ENCODE measurements at places on chromosomes 16 and 17. TPM values are rescaled to one million over a fixed set of nuclear protein-coding genes. Genes with fewer than 3 reads are reported as not detected.

Gene ARHGDIG
- total RNA-seq = 0.09 TPM

Gene SAT2
- total RNA-seq = 31.9 TPM

Gene EME2
- total RNA-seq = 6.1 TPM

Gene TMC7
- total RNA-seq = 0.14 TPM

Gene MATCAP1
- 5.2 TPM for total RNA-seq

Gene TVP23C
- 8.4 TPM for total RNA-seq

Gene TRPV3
- total RNA-seq = 0.38 TPM

Gene OR1A1
- not detected for total RNA-seq

Gene GNAO1
- 0.24 TPM for total RNA-seq

Gene KRTAP4-6
- total RNA-seq = not detected

- no peak for DNase-seq
Observed at GRCh38 chr16:12362482-12363458, 386.2 kb downstream of the SNX29 start.

DNA sequence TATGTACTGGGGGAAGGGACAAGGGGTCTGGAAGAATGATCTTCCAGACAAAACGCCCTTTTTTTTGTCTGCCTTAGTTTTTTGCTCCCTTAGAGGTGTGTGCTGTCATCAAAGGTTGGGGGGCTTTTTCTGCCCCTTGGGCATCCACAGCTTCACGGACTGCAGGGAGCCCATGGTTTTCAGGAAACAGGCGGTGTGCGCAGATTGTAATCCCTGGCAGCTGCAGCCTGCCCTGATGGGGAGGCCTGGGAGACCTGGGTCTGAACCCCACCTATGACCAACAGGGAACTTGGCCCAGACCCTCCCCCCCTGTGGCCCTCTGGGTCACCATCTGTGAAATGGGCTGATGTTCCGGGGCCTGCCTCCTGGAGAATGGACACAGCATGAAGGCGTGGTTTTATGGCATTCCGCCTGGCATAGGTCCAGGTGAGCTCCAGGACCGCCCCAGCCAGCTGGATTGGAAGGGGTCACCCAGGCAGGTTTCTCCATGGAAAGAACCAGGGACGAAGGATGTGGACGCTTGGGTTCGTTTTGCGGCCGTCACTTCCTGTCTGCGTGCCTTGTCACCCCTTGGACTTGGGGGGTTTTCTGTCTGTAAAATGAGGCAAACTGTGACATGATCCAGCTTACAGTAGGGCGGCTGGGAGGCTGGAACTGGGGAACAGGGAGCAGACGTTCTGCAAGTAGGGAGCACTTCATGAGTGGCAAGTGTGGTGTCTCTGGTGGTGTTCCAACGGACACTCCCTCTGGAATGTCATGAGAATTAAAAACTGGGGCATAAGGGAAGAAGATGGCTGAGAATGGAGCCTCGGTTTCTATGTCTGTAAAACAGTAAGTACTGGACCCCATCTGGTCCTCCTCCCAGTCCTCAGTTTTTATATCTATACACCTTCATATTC is 1.5 kb downstream of the CPNE2 start:
- no peak for DNase-seq

DNA sequence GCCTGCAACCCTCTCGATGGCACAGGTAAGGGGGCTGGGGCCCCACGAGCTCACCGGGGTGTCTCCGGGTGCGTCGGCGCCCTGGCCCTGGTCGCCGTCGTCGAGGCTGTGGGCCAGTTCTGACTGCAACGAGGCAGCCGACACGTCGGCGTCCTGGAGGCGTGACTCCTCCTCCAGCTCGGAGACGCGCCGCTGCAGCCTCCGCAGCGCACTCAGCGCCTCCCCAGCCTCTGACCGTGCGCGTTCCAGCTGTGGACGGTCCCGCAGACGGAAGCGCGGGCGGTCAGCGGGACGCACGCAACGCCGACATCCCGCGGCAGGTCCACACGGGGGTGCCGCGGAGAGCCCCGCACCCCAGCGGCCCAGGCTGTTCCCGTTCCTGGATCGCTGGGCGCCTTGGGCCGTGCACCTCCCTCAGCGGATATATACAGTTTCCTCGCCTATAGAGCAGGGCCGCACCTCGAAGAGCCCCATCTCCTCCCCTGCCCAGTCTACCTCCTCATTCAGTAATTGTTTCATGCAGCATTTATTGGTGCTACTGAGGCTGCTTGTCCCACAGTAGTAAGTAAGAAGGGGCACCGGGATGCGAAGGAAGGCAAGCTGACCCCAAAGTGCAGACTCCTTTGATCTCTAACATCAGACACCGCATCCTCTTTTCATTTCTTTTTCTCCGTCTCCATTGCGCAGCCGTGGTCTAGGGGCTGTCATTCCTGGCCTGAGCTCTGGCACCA is 5.8 kb downstream of the THOC6 start:
- no peak for DNase-seq

- DNase-seq = peak; percentile 27
Observed at GRCh38 chr16:8660841-8661301, 13.5 kb upstream of the ABAT start.

DNA sequence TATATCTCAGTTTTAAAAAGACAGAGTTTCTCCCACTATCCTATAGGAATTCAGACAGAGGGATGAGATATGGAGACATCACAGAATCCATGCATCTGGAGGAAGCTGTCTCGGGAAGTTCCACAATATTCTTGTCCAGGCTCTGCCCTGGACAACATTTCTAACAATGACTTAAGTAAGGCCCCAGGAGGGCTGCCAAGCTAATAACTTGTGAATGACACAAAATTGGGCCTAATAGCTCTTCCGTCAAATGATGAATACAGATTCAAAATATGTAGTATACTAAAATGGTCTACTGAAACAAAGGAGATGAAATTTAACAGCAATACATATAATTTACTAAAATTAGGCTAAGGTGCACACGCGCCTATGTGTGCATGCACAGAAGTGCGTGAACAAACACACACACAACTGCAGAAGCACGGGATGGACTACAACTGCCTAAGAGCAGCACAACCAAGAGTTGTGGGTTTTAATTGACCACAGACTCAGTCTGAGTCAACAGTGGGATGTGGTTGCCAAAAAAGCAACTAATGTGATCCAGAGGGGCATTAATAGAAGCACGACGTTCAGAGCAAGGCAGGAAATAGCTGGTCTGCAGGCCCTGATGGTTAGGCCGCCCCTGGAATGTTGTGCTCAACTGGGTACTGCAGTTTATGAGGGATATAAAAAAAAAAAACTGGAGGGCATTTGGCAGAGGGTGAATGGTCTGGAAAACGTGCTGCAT is 26.3 kb upstream of the HS3ST2 start:
- no peak for DNase-seq

DNA sequence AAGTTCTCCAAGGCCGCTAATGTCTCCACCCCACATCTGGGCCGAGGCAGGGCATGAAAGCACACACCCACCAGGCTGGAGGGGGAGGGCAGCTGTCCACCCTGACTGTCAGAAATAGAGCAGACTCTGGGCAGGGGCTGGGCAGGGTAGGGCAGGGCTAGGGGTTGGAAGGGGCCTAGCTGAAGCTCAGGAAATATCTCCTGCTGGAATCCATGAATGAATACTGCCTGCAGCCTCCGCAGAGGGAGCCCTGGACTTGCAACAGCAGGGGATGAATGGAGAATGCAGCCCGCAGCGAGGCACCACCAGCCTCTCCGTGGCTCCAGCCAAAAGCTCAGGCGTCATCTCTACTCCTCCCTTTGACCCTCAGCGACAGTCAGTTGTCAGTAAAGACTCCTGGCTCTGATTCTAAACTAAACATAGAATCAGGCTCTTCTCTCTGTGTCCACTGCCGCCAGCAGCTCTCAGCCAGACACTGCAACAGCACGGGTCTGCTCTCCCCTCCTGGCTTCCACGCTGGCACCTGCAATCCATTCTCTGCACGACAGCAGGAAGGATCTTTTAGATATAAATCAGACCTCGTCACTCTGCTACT is 23.9 kb upstream of the NGFR start:
- DNase-seq = no peak

DNA sequence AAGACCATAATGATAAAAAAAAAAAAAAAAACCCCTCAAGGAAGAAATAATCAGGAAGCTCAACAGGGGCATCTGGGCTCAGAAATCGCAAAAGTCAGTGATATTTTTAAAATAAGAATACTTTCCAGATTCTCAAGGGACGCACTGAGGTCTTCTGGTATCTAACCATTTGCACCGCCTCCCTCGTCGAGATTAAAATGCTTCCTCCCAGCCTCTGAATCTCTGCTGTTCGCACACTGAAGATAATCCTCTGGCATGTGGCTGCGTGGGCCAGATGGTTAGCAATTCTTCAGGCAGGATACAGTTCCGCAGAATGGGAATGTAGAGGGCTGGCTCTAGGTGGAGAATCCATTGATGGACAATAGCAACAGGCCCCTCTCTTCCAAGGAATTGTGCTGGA is 211.7 kb upstream of the CDH5 start:
- no peak for DNase-seq

DNA sequence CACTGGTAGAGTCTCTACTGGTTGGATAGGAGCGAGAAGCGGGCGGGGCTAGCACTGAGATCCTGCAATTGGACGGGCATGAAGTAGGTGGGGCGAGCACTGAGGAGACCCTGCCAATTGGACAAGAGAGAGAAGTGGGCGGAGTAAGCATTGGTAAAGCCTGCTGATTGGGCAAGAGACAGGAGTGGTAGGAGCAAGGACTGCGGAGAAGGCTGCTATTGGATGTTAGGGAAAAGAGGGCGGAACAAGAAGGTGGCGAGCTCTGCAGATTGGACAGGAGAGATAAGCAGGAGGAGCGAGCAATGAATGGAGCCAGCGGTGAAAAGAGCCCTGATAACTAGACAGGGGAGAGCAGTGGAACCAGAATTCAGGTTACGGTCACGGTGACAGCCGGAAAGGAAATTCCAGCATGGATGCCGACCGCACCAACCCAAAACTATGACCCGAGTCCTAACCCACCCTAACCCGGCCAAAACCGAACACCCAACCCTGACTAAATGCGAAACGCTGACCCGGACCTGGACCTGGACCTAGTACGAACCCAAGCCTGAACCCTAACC is 4.8 kb downstream of the SCGB1C2 start:
- no peak for DNase-seq

DNA sequence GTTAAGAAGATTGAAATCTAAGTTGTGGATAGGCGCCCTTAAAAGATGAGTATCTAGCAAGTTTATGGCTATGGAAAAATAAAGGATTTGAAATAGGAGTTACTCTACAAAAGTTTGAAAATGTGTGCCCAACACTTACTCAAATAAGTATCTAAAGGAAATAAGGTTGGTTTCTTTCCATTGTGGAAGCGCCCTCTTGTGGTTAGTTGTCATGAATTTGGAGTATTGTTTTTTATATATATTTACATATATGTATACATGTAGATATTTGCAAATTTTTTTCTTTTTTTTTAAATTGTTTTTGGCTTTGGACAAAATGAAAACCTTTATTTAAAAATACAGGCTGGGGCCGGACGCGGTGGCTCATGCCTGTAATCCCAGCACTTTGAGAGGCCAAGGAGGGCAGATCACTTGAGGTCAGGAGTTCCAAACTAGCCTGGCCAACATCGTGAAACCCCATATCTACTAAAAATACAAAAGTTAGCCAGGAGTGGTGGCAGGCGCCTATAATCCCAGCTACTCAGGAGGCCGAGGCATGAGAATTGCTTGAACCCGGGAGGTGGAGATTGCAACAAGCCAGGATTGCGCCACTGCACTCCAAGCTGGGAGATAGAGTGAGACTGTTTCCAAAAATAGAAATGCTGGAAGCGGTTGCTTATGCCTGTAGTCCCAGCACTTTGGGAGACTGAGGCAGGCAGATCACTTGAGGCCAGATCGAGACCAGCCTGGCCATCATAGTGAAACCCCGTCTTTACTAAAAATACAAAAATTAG is 24.0 kb upstream of the VPS4A start:
- peak; percentile 55 for DNase-seq

GRCh38 chr17:41301916-41302901 is at the start of gene KRTAP29-1:
Gene KRTAP29-1 (minus strand): TSS chr17:41302851. CDS start chr17:41302851, 0 bp downstream.
- no peak for DNase-seq

GRCh38 chr16:83937267-83937666 is 15.8 kb upstream of the OSGIN1 start:
- no peak for DNase-seq
